EL (cell line): ENCODE measurements at places on chromosomes 3 and 15.

GRCh38 chr3:50405249-50405648 lies 45.9 kb upstream of the TMEM115 start:
- DNase-seq, result no peak

DNA sequence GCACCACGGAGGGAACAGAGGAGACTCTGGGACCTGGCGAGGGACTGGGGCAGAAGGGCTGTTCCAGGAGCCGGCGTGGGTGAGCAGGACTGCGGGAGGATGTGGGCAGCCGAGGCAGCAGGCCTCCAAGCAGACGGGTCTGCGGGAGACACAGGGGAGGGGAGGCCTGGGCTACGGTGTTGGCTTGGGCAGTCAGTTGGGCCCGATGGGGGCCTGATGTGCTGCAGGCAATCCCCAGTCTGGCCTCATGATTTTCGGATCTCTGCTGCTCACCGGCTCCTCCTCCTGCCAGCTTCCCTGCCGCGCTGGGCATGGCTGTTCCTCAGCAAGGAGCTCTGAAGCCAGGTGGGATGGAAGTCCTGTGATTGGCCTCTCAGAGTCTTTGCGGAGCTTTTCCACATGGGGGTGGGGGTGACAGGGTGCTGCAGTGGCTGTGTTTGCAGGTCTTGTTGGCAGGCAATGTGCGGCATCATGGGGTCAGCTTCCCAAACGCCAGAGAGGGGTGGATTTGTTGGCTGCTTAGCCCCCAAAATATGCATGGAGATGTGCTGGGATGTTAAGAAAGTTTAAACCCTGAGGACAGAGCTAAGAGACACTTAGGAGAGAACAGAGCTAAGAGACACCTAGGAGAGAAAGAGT lies 19.3 kb downstream of the MINAR1 start:
- no peak for DNase-seq

GRCh38 chr3:56409790-56410189 lies 58.5 kb downstream of the ERC2 start:
- DNase-seq, result no peak

- DNase-seq, result peak; percentile 65
These were observed 198.5 kb upstream of the GADL1 start for GRCh38 chr3:31092748-31093589.

GRCh38 chr15:98581715-98582114 lies 66.6 kb upstream of the IGF1R start:
- DNase-seq, result no peak
